ENCODE measurements at places on chromosomes 7 and 10.

- DNase-seq: no peak
Measured at GRCh38 chr10:62946278-62946677, 130.1 kb upstream of the EGR2 start.

DNA sequence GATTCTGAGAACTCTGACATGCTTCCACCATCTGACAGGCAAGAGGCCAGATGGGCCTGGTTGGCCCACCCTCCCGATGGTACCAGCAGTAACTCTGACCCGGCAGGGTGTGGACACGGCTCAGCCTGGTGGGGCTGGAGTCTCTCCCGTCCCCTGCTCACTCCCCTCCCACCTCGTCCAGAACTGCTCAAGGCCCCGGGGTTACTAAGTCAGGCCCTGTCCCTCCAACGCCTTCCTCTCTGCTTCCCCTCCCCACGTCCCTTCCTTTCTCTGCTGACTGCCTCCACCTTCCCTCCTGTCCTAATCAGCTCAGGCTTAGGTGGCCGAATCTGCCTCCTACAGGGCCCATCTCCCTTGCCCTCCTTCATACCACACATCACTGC is 12.5 kb downstream of the CALML5 start:
- DNase-seq: peak; percentile 45

- DNase-seq: no peak
Measured at GRCh38 chr7:92944633-92945032, 108.3 kb upstream of the CDK6 start.

DNA sequence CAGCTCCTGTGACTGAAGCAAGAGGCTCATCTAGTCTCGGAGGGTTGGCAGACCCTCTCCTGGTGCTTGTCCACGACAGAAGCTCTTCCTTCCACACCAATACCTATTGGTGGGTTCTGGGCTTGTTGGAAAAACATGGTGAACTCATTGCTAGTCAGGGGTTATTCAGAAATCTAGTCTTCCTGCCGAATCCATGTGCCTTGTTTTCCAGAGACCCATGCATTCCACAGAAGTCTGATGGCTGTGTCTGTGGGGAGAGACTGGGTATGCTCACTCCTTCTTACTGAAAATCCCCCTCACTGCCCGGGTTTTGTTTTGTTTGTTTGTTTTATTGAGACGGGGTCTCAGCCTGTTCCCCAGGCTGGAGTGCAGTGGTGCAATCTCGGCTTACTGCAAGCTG is 138.3 kb downstream of the DNAJB6 start:
- DNase-seq: no peak

- no peak for DNase-seq
Measured at GRCh38 chr10:1392127-1392526, 335.9 kb downstream of the WDR37 start.

Data from psoas muscle (tissue), 8 donors.